NT2/D1 (cell line): ENCODE measurements at places on chromosomes 6 and 20.

- no peak for DNase-seq
Measured at GRCh38 chr20:3282271-3283221, 43.6 kb upstream of the SLC4A11 start.

GRCh38 chr20:23877524-23877923 is 2.0 kb downstream of the CST5 start:
- DNase-seq, result no peak

GRCh38 chr6:68990317-68990716 is 355.2 kb downstream of the ADGRB3 start:
- DNase-seq, result no peak

DNA sequence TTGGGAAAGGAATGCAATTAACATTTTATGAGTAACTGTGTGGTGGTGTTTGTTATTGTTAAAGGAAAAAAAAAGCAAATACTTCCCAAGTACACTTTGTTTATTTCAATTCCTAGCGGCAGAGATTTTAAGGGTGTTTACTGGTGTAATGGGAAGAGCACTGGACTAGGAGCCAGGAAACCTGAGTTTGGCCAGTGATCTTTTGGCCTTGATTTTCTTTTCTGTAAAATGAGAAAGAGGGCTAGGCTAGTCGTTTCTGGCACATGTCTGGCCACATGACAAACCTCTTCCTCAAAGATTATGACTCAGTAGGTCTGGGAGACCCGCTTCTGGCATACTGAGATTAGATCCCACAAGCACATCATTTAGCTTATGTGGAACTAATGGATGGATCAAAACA is 428.1 kb upstream of the NOX3 start:
- DNase-seq, result no peak

DNA sequence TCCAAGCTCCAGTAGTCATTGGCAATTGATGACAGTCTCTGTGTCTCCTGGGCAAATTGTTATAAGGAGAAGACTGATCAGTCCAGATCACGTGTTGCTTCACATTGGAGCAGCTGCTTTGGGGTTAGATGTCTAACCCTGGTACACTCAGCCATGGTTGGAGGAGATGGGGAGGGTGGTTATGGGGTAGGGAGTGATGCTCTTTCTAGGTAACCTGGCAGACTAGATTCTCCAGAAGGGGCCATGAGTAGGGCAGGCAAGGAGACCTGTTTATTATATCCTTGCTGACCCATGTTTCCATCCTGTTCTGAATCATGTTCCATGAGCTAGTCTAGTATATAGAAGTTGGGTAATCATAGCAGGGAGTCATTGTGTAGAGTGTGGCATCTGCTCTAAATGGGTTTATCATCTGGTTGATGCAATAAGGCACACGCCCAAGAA is 50.8 kb upstream of the BACH2 start:
- no peak for DNase-seq

- DNase-seq, result no peak
Measured at GRCh38 chr6:108661430-108661829, 100.7 kb downstream of the FOXO3 start.

DNA sequence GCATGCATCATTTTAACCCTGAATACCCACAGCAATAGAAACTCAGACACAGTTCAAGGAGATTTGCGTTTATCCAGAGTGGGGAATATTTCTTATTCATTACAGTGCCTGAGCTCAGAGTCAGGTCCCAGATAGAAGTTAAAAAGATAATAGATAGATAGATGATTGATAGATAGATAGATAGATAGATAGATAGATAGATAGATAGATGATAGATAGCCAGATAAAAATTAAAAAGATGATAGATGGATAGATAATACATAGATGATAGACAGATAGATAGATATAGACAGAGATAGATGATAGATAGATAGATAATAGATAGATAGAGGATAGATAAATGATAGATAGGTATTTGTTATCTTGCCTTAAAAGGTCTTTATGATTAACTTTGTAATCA is 184.7 kb downstream of the MYLK4 start:
- no peak for DNase-seq

DNA sequence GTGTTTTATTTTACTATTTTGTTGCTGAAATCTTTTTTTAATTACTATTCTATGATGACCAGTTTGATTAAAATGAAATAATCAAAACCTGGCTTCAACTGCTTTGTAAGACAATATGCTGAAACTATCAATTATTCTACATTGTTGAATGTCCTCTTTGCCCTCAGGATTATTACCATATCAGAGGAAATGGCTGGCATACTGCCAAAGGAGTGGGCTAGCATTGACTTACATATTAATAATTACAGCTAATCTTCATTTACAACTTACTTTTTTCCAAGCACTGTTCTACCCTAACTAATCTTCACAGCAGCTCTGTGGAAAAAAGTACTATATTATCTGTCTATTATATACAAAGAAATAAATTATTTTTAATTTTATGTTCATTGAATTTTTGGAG is 560.5 kb downstream of the BCKDHB start:
- DNase-seq, result no peak

- DNase-seq, result no peak
Measured at GRCh38 chr20:23142162-23143050, 56.3 kb upstream of the CD93 start.

- DNase-seq, result no peak
Measured at GRCh38 chr20:6104493-6105188, 18.2 kb downstream of the FERMT1 start.

DNA sequence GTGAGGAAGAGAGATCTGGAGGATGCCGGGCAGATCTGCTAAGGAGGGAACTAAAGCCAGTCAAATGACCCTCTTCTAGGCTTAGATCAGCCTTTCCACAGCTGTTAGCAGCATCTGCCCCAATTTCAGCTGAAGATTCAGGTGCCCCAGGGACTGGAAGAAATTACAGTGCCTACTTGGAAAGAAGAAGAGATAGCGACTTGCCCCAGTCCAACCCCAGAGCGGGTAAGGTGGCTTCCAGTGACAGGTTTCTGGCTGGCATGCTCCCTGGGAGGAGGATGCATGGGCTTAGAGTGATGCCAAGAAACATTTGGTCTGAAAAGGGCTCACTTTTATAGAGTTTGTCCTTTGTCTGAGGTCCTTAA is 620 bp downstream of the TJAP1 start:
- no peak for DNase-seq

- DNase-seq, result no peak
Measured at GRCh38 chr6:105791583-105792318, 294.4 kb upstream of the PRDM1 start.

GRCh38 chr6:168387426-168387825 is 53.6 kb upstream of the SMOC2 start:
- no peak for DNase-seq

DNA sequence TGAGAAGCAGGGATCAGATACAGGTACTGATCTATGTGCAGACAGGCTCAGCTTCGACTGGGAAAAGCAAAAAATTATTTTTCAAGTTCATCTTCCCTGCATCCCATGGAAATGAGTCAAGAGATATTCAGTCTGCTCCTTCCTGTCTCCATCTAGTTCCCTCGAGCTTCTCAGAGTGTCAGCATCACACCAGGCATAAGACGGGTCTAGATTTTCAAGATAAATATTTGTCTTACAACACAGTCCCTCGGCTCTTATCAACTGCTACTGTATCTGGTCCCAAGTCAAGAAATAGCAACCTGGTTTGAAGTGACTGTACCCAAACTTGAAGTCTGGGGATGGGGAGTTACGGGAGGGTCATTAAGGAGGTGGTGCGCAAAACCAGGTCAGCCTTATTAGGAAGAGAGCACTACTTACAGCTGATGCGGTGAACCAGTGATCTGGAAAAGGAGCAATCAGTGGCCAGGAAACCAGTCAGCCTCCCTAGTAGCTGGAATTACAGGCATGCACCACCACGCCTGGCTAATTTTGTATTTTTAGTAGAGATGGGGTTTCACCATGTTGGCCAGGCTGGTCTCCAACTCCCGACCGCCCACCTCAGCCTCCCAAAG is 29.7 kb downstream of the ZMYND8 start:
- no peak for DNase-seq

DNA sequence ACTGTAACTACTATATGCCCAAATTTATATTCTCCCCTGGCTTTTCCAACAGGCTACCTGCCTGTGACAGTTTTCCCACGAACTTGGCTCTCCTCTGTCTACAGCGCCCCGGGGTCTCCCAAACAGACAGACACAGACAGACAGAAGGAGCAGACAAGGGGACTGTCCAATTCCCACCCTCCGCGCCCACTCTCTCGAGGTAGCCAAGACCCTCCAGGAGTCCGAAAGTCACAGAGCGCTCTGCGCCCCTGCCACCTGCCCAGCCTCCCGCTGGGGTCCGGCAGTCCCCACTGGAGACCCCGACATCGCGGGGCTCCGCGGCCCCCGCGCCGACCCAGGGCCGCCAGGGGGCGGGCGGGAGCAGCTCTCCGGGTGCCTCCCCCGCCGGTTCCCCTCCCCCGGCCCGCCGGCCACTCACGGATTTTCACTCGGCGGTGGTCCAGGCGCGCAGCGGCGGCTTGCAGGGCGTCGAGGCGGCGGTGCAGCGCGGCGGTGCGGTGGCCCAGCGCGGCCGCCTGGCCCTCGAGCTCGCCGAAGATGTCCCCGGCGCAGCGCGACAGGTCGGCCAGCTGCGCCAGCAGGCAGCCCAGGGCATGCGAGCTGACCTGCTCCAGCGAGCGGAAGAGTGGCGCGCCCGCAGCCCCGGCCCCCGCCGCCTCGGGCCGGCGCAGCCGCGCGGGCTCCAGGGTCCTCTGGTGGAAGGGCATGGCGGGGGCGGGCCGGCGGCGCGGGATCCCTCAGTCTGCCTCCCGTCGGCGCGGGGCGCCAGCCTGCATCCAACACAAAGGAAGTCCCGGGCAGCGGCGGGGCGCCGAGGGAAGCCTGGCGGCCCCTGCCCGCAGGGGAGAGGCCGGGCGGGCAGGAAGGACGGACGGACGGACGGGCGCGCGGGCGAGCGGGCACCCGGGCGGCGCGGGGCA is 81.3 kb upstream of the CCDC28A start:
- no peak for DNase-seq

DNA sequence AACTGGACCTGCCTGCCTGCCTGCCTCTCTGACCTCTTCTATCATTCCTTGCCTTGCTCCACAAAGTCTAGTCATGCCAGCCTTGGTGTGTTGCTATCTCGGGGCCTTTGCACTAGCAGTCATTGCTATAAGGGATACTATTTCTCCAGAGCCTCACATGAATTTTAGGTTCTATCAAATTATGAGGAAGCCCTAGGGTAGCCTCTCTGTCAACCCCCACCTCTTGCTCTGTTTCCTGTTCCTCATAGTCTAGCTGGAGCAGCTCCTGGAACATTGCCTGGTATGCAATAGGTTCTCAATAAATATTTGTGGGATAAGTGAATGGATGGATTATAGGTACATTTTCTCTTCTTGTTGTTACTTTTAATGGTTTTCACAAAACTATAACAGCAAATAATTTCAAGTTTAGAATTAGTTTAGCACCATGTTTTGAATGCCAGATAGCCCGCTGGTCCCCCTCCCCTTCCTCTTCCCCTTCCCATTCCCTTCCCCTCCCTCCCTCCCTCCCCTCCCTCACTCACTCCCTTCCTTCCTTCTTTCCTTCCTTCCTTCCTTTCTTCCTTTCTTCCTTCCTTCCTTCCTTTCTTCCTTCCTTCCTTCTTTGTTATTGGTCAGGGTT is 46.9 kb upstream of the DTNBP1 start:
- DNase-seq, result no peak

- no peak for DNase-seq
Measured at GRCh38 chr6:93376026-93376540, 43.3 kb downstream of the EPHA7 start.

DNA sequence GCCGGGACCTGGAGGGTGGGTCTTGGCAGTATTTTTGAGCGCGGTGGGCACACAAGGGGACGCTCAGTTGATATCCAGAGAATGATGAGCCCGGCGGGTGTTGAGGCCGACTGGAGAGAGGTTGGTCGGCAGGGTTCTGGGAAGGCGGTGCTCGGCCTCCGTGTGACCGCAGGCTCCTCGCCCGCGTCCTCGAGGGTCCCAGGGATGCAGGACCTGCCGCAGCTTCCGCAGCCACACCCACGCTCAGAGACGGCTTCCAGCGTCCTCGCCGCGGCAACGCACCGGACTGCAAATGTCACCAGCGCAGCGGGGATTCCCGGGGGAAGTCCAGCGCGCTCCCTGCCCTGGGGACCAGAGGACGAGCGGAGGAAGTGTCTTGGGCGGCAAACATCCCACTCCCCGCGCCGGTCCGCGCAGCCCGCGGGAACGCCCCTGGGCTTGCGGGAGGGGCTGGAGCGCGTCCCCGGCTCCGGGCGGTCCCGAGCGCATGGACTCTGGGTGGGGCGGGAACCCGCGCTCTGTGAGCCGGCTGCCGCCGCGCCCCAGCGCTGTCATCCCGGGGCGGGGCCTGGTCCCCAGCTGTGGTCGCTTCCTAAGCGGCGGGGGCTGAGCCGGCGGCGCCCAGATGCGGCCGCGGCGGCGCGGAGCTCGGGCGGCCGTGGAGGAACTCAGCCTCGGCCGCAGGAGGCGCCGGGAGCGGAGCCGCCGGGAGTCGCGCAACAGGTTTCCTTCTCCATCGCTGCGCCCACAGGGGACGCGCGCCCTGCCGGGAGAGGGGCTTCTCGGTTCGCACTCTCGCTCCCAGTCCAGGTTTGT is at the start of gene STX11:
Gene STX11, plus strand, starts transcription at position 624 of the 816 bp plus-strand sequence. CDS start 36,111 bp downstream, outside the sequence.
- no peak for DNase-seq

DNA sequence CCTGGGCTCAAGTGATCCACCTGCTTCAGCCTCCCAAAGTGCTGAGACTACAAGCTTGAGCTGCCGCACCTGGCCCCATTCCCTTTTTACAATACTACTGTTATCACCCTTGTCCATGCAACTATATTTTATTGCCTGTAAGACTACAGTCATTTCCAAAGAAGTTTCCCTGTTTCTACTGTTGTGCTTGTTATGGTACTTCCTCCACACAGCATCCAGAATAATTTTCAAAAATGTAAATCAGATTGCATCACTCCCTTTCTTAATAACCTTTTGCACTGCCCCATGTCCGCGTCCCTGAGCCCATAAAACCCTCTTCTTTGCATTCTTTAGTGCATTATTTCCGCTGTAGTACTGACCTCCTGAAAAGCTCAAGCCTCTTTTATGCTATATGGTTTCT is 128.9 kb upstream of the AKIRIN2 start:
- DNase-seq, result no peak

DNA sequence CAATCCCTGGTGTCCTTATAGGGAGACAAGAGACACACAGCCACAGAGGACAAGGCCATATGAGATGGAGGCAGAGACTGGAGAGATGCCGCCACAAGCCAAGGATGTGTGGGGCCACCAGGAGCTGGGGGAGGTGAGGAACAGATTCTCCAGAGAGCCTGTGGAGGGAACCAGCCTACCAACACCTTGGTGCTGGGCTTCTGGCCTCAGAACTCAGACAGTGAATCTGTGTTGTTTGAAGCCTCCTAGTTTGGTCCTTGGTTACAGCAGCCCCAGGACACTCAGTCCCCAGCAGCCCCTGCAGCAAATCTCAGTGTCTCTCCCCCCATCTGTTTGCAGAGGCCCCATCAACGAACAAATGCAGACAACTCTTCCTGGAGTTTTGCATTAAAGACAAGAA is 73.2 kb upstream of the BHLHE23 start:
- no peak for DNase-seq

- no peak for DNase-seq
Measured at GRCh38 chr6:21377356-21377755, 216.2 kb upstream of the SOX4 start.
